Activated CD4-positive, CD25-positive, alpha-beta regulatory T cell (primary cell): ENCODE measurements at places on chromosomes 7 and 10.

- no peak for DNase-seq
These were observed 410.0 kb downstream of the HTR7 start for GRCh38 chr10:90447831-90448230.

DNA sequence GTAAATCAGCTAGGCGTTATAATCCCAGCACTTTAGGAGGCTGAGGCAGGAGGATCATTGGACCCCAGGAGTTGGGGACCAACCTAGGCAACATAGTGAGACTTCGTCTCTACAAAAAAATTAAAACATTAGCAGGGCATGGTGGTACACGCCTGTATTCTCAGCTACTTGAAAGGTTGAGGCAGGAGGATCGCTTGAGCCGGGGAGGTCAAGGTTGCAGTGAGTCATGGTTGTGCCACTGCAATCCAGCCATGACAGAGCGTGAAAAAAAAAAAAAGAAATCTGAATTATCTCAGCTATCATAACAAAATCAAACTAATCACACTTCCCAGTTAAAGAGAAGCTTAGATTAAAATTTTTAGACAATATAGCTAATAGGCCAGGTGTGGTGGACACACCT, 35.3 kb downstream of the ATAD1 start:
- DNase-seq = no peak

GRCh38 chr7:106839511-106839910, 25.6 kb upstream of the PIK3CG start:
- no peak for DNase-seq

- no peak for DNase-seq
These were observed 3.5 kb upstream of the COMTD1 start for GRCh38 chr10:75239096-75239790.

- no peak for DNase-seq
These were observed 3.7 kb downstream of the SUFU start for GRCh38 chr10:102507521-102507920.

GRCh38 chr10:74227697-74228424, 76.8 kb downstream of the ADK start:
- DNase-seq = no peak

DNA sequence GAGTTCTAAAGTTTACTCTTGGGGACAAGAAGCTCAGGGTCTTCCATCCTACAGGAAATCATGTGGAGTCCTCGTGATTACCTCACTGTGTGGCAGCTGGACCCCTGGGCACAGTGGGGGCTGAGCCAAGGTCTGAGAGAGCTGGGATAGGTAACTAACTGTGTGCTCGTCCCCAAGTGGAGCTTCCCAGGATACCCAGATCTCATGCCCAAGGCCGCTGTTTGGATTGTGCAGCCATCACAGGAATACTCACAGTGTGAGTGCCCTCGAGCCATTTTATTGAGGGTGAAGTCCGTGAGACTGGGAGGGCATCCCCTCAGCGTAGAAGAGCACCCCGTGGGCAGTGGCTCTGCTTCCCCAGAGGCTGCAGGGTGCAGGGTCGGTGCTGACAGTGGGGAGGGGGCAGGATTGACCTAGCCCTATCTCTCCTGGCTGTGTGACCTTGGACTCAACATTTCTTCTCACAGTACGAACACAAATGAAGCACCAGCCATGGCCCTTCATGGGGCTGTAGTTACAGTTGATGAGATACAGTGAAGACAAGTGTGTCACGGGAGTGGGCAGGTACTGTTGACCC, 69.6 kb upstream of the LEP start:
- no peak for DNase-seq

DNA sequence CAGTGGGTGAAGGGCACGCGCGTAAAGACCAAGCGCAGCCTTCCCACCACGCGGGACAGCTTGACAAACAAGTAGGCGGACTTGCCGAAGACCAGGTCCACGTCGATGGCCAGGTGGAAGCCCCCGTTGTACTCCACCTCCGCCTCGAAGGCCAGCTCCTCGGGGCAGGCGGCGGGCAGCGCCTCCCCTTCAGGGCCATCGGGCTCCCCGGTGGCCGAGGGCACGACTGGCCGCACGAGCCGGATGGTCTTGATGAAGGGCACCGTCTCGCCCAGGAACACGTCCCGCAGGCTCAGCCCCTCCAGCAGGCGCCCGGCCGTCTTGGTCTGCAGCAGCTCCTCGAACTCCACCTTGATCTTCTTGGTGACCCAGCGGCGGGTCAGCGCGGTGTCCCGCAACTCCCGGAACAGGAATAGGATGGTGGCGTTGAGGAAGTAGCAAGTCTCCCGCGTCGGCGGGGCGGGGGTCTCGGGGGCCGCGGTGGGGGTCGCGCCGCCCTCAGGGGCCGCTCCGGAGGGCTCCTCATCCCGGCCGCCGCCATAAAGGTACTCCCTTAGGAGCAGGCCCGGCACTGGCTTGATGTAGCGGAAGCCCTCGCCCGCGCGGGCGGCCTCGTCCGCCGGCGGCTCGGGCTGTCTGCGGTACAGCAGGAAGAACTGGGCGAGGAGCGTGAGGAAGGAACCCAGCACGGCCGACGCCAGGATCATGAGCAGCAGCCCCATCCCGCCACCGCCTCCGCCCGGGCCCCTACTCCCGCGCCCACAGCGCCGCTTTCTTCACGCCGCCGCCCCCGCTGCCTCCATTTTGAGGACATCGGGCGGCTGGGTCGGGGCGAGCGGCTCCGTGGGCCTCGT, 507 bp downstream of the PDZD8 start:
- DNase-seq = peak; percentile 43

DNA sequence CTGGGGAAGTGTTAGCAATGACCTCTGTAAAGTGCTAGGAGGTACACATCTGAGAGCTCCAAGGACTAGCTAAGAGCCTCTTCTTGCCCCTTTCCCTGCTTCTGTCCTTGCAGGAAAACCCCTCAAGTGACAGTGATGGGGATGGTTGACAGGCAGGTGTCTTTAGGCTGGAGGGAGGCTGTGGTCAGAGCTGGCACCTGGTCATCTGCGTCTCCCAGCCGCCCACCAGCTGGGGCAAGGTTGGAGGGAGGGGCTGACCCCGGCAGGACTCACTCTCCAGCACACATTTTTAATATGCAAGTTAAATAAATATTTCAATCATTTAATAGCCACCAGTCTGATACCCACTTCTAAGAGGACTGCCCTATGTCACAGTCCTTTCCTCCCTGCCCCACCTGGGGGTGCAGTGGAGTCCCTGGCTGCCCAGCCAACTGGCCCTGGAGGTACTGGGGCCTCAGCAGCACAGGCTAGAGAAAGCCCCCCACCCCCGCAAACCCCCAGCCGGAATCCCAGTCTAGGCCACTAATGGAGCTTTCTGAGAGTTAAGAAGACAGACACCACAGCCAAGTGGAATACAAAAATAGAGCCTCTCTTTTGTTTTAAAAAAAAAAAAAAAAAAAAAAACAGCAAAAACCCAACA, 6.3 kb downstream of the FGF8 start:
- DNase-seq = no peak

DNA sequence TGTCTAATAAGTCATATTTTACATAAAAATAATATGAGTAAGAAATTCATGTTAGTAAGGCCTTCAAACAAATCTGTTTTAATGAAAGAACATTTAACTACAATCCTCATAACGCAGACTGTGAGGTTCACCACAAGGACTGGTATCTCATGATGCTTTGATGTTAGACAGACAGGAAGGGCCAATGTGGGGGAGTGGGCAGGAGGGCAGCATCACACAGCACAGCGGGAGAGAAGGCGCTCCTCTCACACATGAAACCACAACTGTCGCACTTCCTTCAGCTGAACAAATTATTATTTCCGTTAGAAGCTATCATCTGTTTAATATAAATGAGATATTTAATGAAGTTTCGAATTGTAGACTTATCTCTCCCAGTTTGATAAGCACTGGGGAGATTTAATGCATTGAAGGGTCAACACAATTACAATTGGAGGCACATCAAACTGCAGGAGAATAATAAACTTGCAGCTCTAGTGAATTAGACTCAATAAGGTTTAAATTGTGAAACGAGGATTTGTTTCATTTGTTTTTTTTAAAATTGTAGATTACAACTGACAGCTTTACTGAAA, 466.1 kb downstream of the PARD3 start:
- DNase-seq = no peak

- DNase-seq = no peak
These were observed 142.3 kb upstream of the HPS1 start for GRCh38 chr10:98589007-98589406.

GRCh38 chr10:107915215-107915610, 750.7 kb upstream of the SORCS1 start:
- DNase-seq = no peak

DNA sequence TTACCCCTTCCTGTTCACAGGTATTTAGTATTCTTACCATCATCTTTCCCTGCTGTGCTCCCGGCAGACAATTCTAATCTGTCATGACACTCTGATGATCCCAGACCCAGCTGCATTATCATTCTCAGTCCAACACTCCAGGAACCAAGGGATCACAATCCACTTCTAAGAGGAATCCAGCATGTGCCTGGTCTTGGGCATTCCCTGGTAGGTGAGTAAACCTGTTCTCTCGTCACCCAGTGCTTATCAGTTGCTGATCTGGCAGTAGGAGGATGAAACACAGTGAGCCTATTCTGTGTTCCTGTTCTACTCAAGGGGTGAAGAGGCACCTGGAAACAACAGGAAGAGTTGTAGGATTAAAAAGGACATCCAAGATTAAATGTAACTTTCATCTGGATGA, 1.3 kb upstream of the DMBT1 start:
- DNase-seq = no peak

- no peak for DNase-seq
These were observed 76.2 kb downstream of the CFAP58 start for GRCh38 chr10:104429846-104430245.

DNA sequence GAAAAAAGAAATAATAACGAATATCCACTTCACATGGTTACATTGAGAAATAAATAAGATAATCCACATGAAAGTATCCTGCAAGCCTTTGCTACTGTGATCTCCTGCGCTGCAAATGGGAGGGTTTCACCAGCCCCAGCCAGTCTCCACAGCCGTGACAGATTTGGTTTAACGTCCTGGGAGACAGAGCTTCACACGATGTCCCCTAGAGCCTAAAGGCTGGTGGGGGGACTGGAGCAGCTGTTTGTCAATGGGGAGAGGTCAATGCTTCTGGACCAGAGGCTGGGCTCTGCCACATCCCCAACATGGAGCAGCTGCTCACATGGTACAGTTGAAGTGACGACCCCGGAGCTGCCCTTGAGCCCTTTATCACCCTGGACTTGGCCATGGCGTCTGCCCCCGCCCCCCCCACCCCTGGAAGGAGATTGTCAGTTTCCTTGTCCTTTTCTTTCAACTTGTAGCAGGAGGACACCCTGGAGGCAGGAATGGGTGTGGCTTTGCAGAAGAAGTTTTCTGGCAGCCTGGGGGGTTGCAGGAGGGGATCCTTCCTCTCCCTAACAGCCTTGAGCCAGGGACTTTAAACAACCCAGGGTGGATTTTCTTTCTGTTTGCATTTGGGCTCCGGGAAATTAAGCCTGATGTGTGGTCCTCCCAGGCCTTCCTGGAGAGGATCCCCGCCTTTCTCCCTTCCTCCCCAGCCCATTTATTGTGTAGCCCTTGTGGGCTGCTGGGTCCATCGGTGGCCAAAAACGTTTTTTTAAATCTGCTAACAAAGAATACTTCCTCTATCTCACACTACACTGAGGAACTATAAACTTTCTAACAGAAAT, 37.0 kb upstream of the MXI1 start:
- DNase-seq = no peak

DNA sequence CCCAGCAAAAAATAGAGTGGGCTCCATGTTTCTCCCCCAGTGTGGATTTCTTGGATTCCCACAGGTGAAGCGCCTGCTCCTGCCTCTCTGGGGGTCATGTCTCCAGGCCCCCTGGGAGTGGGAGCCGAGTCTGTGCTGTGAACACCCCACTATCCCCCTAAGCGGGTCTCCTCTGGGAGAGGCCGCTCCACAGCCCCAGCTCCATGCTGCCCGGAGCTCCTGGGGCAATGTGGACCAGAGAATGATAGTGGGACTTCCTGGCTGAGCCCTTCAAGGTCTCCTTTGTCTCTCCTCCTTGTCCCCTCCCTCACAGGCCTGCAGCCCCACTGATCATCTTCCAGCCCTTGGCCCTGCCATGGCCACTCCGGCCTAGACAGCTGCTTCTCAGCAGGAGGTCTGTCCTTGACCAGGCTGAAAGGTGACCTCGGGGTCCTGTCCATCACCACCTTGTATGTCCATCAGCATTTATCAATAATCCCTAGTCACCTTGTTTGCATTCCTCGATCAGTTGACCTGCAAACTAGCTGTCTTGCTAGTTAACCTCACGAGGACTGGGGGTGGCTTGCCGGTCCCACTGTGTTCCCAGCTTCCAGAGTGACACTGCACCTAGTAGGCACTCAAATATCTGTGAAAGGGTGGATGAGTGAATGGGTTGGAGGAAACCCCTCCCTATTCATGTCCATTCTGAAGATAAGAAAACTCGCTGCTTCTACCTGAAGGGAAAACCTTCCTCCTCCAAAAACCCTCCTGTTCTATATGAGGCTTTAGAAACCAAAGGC, 776 bp upstream of the CALML3 start:
- no peak for DNase-seq

DNA sequence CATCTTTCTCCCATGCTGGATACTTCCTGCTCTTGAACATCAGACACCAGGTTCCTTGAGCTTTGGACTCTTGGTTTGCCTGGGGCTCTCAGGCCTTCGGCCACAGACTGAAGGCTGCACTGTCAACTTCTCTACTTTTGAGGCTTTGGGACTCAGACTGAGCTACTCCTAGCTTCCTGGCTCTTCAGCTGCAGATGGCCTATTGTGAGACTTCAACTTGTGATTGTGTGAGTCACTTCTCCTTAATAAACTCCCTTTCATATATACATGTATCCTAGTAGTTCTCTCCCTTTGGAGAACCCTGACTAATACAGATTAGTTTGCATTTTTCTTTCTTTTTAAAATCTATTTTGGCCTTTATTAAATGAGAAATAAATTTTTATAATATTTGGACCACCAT, 276.2 kb upstream of the SEMA3C start:
- no peak for DNase-seq

DNA sequence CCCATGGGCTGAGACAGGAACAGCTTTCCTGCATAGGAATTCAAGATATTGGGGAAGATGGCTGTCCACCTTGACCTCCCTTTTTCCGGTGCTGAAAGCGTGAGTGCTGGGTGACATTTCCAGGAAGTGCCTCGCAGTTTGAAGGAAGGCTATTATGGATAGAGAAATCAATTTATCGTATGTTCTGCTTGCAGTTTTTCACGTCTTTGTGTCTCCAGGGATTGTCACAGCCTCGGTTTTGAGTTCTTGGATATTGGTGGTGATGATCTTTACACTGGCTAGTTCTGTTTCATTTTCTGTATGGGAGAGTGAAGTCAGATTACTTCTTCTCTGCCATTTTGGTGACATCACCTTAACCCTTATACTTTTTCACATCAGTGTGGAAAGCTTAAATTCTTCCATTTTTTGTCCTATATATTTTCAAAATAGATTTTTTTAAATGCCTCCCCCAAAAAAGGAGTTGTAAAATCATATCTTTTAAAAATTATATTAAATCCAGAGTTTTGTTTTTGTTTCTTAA, 102.5 kb upstream of the APBB1IP start:
- DNase-seq = no peak

DNA sequence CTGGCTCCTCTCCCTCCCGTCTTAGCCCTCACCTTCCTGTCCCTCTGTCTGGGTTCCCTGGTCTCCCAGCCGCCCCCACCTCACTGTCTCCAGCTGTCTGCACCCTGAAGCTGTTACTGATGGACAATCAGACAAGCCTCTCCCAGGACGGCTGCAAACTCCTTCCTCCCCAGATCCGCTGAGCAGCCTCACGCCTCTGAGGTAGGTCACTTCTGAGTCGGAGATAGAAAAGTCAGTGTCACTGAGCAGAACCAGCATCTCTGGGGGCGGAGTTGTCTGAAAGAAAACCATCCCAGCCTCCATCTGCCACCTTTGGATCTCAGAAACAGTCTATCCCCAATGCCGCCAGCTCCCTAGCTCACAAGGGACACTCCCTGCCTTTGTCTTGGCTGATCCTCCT, 27.4 kb downstream of the FAM241B start:
- DNase-seq = no peak
